ENCODE measurements at places on chromosomes 7 and 10.

- no peak for DNase-seq
Measured at GRCh38 chr10:47098964-47099363, 187.7 kb downstream of the PTPN20 start.

GRCh38 chr10:34612446-34612845 is 202.7 kb downstream of the PARD3 start:
- no peak for DNase-seq

DNA sequence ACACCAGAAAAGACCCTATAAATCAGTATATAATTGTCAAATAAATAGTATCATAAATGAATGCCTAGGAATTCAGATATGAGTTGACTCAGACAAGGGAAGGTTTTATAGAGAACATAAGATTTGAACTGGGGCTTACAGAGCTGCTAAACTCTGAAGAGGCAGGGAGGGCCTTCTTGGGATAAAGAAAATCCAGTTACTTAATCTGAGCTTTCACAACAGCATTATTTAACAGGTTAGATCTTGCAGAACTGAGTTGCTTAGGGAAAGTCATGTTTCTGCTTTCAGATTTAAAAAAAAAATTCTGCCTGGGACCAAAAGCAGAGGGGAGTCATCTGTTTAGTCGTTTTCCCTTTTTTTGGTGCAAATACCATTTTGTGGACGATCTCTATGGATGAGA is 594.8 kb upstream of the FZD8 start:
- no peak for DNase-seq

DNA sequence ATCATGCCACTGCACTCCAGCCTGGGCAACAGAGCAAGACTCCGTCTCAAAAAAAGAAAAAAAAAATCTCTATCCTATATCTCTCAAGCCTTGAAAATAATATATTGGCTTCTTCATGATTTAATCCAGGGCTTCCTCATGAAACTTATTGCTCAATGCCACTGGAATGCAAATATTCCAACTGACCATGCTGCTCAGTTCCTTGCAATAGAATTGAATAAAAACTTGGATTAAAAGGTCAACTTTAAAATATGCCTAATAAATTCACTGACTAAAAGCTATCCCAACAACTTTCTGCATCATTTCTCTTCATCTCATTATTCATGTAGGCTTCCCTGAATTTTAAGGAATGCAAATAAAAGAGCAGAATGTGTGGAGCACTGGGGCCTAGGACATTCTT is 42.1 kb upstream of the NOBOX start:
- no peak for DNase-seq

DNA sequence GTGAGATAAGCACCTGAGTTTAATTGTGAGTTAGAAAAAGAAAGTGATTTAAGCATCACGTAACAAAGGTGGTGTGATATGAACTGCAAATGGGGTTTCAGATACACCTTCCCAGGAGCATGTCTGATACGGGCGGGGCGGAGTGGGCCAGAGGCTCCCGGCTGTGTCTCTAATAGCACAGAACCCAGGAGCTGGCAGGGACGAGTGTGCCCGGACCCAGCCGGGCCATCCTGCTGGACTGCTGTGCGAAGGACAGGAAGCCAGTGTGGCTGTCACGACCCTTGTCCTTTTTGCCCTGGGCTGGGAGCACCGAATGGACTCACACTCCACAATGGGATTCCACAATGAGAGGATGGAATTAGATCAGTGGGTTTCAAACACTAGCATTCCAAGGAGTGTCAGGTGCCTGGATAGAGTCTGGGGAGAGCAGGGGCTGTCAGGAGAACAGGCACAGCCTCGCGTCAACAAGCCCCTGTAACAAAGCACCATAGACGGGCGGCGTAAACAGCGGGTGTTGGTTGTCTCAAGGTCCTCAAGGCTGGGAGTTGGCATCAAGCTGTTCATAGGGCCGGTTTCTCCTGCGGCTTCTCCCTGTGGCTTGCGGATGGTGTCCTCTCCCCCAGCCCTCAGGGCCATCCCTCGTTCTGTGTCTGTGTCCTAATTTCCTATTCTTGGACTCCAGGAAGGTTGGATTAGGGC is 242.6 kb upstream of the PITRM1 start:
- no peak for DNase-seq
